ENCODE measurements at places on chromosomes 13 and 19.

DNA sequence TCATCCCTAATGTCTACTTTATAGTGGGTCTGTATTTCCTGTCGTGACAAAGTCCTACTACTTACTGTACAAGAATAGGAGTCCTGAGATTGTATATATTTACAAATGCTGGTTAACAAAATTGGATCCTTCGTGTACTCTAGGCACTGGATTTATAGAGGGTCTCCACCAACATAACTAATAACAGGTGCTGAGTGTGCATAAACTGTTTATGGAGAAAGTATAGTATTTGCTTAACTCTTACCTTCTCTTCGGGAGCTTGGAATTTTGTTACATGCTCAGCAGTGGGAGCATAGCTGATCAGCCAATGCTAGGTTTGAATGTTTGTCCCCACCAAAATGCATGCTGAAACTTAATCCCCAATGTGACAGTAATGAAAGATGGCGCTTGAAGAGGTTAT is 12.1 kb downstream of the ZNF442 start:
- DNase-seq, result no peak

DNA sequence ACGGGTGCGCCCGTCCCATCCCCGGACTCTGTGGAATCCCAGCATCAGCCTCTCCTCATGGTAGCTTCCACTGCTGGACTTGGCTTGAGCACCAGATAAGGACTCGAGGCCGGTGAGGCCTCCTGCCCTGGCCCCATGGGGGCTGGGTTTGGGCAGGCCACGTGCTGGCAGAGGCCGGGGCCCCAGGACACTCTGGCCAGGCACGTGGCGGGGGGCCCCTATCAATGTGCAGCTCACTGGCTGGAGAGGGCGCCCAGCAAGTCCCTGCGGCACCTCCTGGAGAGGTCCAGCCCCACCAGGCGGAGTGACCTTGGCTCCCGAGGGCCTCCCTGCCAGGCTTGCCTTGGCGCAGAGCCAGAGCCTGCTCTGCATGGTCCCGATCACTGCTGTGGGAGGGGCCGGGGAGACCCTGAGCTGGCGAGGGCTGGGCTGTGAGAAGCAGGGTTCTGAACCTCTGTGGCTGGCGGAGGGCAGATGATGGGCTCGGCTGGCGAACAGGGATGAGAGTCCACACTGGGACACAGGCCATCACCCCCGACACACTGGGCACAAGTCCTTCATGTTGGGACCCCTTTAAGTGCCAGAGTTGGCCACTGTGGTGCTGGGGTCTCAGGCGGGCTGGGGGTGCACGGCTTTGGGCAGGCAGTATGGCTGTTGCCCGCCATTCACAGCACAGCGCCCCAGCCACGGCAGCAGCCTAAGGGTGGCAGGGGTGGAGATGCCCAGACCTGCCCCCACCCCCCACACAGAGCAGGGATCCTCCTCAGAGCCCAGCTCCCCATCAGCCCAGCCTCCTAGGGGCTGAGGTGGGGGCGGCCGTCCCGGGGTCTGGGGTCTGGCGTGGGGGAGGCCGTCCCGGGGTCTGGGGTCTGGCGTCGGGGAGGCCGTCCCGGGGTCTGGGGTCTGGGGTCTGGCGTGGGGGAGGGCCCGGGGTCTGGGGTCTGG is 19.1 kb downstream of the CEBPG start:
- no peak for DNase-seq

DNA sequence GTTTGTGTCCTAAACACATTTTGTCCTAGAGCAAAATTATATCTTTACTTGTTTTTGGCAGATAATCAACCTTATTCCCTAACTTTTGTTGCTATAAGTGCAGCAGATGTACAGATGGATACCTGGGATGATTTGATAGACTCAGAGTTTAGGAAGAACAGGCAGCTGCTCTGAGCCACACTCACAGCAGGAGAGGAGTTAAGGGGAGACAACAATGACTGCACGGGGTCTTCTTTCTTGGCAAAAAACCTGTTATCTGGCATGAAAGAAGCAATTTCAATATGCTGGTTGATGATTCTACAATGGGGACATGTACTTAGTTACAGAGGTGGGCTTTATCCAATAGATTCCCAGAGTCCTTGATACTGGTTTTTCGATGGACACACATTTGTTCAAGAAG is 258.9 kb upstream of the PCDH9 start:
- DNase-seq, result no peak

DNA sequence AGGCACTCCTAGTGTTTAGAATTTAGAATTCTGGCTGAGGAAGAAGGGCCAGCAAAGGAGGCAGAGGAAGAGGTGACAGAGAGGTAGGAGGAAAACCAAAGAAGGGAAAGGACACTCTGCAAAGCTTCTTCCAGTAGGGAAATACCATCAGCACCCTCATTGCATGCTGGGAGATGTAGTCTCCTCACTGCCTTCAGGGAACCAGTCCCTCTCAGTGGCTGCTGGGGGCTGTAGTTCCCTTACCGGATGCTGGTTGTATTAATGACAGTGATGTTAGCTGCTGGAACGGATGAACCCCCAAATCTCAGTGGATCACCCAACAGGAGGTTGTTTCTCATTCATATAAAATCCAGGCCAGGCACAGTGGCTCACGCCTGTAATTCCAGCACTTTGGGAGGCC is 10.1 kb downstream of the GRIN2D start:
- DNase-seq, result peak; percentile 24

- DNase-seq, result no peak
Measured at GRCh38 chr19:56858026-56858425, 17.5 kb upstream of the PEG3 start.

DNA sequence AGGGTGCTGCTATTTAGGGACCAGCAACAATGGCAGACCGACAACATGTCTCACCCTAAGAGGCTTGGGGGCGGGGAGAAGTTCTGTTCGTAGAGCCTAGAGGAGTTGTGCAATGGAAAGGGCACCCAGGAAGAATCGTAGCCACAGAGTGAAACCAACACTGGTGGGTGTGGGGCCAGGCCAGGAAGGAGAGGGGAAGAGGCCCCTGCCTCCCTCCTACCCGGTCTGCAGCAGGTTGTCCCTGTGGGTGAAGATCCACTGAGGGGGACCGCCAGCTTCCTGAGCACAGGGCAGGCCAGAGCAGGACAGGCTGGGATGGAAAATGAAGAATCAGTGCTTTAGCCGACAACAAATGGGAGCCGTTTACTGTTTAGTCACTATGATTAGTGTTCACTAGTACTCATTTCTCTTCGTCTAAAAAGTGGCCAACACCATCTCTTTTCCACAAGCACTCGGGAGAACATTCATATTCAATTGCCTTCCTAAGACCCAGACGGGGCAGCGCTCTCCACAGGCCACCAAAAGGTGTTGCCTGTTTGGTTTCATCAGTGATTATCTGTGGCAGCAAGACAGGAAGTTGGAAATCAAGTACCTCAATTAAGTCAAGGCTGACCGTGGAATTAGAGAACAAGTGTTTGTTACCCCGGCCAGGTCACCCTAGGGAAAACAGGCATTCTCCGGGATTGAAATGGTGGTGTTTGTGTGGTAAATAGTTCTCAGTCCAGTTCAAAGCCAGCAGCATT is 1.1 kb upstream of the ATP11A start:
- peak; percentile 16 for DNase-seq

GRCh38 chr13:113666329-113666670 is 719 bp upstream of the GRK1 start:
- DNase-seq, result no peak

DNA sequence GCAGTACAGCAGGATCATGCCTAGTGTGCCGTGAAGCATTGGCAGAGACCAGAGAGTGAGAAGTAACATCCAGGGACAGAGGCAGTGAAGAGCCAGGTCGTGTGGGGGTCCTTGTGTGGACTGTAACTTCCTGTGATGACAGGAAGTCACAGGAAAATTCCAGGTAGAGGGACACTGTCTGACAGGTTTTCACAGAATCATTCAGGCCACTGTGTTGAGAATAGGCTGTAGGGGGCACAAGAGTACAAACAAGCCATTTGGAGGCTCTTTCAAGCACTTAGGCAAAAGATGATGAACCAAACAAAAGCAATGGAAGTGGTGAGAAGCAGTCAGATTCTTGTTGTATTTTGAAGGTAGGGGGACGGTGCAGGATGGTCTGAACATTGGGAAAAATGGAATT is 46.4 kb downstream of the N4BP2L1 start:
- DNase-seq, result no peak

DNA sequence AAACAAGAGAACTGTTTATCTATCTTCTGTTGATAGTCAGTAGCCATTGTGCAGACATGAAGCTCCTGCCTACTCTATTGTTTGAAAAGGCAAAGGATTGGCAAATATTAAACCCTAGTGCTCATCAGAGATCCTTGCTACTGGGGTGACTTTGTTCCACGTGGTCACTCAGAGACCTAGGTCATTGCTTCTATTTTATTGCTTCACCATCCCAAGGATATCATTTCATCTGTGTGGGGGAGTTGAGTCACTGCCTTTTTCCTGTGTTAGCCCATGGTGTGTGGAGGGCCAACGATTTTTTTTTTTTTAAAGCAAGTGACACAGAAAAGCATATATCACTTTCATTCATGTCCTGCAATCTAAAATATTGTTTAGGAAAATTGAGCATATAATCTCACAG is 254.1 kb upstream of the RXFP2 start:
- DNase-seq, result no peak

GRCh38 chr19:46890423-46891170 is 29.8 kb downstream of the ARHGAP35 start:
- DNase-seq, result no peak

DNA sequence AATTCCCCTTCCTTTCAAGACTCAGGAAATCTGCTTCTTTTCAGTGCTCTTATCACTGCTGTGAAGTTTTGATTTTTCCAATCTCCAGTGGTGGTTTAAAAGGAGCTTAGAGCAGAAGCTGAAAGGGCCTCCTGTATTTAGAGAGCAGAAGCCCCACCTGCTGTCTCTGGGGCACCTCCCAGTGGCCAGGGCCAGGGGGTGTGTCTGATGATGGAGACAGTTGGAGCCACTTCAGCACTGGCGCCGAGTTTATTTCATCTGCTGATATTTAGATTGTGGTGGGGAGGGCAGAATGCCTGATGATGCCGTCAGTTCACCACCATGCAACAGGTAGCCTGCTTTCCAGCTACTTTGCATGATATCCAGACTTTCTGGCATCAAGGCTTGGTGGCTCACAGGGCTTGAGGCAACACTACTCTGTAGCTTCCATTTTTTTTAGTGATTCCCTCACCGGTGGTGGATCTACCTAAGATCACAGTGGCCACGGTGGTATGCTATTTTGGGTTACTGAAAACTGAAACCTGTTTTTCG is 371.9 kb downstream of the KCNRG start:
- DNase-seq, result no peak

- DNase-seq, result no peak
Measured at GRCh38 chr19:1538978-1539377, 15.1 kb downstream of the PLK5 start.

DNA sequence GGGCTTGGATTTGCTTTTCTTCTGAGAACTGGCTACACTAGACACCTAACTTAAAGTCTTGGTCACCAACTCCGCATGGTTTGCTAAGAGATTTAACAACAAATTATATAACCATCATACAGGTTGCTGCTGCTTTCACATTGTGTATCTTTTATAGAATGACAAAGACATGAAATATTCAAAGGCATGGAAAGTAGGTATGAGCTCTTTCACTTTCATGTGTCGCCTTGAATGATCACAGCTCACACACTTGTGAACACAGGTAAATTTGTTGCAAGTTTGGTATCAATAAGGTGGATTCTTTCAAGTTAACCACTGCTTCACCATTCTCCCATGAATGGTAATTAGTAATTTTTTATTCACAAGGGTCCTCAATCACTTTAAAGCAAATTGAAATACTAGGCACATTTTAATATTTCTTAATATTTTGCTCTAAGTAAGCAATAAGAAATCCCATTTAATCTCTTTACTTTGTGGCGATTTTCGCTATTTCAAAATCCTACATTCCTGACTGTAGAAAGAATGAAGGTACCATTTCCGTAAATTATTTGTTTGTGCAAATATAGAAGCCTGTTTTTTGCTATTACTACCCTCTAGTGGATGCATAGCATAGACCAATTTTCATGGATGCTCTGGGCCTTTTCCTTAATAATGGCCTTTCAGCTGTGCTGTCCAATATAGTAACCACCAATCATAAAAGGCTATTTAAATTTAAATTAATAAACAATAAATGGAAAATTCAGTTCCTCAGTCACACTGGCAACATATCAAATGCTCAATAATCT is 45.5 kb upstream of the FREM2 start:
- DNase-seq, result no peak

GRCh38 chr13:45705918-45706317 is 3.8 kb downstream of the CBY2 start:
- no peak for DNase-seq

- DNase-seq, result no peak
Measured at GRCh38 chr19:13652810-13653590, 111.3 kb upstream of the MRI1 start.

- DNase-seq, result no peak
Measured at GRCh38 chr13:111380431-111380830, 60.0 kb downstream of the TEX29 start.

- DNase-seq, result no peak
Measured at GRCh38 chr13:113794764-113795173, 35.7 kb downstream of the TMEM255B start.

Measured in KG1 (cell line).